Epithelial cell of esophagus (primary cell): ENCODE measurements at places on chromosomes 16 and 17.

DNA sequence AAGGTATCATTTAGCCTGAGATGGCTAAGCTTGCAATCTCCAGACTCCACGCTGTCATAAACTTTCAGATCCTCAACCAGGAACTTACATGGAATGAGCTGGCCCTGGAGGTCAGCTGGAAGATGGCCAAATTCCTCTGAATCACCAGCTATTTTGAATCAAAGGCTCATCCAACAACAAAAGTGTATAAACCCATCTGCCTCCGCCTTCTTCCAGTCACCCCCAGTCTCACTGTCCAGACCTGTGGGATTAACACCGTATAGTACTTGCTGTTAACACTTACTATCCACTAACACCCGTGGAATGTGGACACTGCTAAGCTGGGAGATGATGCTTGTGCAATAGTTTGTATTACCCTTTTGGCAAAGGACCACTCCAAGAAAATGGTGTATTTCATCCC, 1.9 kb upstream of the LCMT1 start:
- DNase-seq, result peak; percentile 97

GRCh38 chr17:7296189-7296861, 1.9 kb upstream of the YBX2 start:
- DNase-seq, result peak; percentile 76

DNA sequence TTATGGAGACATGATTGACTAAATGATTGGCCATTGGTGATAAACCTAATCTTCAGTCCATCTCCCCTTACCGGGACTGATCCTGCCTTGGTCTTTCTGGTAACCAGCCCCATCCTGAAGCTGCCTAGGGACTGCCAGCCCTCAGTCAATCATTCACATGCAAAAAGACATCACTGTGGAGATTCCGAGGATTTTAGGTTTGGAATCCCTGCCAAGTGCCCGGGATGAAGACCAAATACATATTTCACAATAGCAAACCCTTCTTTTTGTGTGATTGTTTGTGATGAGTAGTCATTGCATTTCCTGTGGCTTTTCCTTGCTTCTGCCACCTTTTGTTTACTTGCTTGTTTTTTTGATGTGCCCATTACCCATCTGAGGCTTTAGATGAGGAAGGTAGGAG, 44.0 kb downstream of the EPN2 start:
- no peak for DNase-seq

DNA sequence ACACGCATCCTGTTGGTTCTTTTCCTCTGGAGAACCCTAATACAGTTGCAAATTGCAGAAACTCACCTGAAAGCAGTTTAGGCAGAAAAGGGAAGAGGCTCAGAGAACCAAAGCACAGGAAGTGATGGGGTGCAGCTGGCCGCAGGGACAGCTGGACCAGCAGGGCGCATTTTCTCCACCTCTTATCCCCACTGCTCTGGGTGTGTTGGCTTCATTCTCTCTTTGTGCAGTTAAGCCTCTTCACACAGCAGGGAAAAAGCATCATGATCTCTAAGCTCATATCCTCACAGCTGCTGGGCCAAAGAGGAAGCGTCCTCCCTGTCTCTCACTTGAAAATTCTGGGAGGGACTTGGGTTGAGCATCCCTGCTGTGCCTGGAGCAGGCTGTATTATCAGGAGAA, 20.0 kb upstream of the LRRC75A start:
- no peak for DNase-seq

GRCh38 chr17:791829-792228, 9.7 kb downstream of the MRM3 start:
- no peak for DNase-seq

- no peak for DNase-seq
Measured at GRCh38 chr16:31130336-31130891, 5.1 kb downstream of the PRSS8 start.

DNA sequence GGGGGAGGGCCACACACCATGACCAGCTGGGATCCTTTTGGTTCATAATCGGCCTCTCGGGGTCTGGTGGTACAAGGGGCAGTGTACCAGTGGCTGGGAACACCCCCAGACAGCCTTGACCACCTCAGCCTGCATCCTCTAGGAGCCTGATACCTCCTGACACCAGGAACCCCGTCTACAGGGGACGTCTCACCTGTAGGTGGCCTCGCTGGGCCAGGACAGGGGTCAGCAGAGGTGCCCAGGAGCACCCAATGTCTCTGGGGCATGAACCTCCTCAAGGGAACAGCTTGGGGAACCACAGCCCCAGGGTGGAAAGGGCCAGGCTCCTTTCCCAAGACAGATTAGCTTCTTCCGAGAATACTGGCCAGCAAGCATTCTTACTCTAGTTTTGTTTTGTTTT, 2.5 kb upstream of the METRNL start:
- DNase-seq, result no peak

DNA sequence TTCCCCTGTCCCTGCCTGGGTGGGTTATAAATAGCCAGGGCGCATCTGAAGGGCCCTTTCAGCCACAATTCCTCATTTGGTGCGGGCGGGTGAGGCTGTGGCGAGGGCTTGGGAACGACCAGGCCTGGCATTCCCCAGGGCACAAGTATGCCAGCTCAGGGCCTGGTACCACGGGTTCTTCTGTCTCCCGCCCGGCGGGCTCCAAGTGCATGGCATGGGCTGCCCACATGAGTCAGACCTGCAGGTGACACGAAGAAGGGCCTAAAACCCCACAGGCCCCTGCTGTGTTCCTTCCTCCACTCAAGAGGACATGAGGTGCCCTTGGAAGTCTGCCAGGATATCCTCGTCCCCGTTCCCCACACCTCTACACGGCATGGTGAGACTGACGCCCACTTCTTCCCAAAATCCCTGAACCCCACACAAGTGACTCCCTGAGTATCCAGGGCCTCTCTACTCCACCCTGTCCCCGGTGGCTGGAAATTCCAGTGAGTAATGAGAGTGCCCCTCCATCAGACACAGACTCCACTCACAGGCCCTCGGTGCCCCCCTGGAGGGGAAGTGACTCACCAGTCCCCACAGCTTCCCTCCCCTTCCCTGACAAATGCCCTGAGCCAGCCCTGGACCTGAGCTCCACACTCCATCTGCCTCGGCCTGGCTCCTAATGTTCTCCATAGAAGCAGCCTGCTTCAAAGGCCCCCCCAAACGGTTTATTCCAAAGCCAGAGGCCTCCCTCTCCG, 68.8 kb downstream of the ABR start:
- peak; percentile 77 for DNase-seq

- DNase-seq, result no peak
Measured at GRCh38 chr16:73036074-73036826, 11.7 kb downstream of the ZFHX3 start.

DNA sequence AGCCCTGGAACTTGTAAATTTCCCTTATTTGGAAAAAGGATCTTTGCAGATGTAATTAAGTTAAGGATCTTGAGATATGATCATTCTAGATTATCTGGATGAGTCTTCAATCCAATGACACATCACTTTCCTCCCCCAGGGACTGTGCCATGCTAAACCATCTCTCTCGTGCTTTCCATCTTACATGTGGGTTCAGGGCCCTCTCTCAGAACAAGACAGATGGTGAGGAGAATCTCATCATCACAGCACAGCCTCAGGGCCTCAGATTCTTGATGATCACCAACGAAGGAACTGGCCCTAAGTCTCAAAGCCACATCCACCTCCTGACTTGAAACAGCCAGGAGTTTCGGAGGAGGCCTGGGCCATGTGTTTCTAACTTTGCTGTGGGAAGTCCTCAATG, 78.7 kb downstream of the LITAF start:
- no peak for DNase-seq

GRCh38 chr17:559551-560431, 154.8 kb downstream of the VPS53 start:
- DNase-seq, result peak; percentile 64

DNA sequence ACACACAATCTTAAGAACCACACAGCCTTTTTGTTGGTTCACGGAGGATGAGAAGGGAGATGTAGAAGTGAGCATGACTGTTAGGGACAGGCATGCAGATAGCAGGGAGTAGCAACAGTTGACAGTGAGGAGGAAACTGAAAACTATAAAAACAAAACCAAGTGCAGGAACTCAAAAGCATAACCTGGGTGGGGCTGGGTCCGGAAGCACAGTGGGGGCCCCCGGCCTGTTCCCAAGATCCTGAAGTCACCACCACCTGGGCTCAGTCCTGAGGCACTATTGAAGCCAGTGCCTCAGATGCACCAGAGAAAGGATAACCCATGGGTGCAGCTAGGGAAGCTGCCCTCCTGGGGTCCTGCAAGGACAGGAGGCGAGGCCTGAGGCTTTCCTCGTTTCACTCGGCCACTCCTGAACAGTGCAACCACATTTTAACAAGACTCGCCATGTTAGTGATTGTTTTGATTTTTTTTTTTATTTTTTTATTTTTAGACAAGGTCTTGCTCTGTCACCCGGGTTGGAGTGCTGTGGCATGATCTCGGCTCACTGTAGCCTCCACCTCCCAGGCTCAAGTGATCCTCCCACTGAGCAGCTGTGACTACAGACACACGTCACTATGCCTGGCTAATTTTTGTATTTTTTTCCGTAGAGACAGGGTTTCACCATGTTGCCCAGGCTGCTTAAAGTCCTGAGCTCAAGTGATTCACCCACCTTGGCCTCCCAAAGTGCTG, 27.7 kb upstream of the CBX4 start:
- DNase-seq, result no peak

DNA sequence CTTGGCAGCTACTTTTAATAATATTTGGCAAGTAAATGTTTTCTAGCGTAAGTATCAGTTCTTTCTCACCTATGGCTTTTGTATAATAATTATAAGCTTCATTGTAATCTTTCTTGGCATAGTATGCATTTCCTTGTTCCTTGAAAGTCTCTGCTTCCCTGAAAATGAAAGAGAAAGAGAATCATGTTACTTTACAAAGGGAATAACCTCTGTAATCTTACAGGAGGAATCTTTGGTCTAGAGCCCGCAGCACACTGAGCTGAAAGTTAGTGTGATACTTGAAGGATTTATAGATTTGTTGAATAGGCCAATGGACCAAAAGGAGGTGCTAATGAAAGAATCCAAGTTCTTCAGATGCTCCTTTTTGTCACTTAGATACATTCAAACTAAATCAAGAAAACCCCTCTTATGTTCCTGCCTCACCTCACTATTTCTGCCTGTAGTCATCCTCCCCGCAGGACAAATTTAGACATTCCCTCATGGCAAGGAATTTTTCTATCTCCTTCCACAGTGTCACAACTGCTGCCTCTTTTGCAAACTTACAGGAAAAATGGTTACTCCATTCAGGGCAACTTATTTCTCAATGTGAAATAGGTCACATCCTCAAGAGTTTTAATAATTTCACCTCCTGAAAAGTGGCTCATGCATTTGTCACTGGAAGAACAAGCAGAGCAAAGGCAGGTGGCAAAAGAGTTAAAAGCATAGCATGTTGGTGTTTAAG, 16.7 kb downstream of the DNAJC7 start:
- DNase-seq, result no peak

DNA sequence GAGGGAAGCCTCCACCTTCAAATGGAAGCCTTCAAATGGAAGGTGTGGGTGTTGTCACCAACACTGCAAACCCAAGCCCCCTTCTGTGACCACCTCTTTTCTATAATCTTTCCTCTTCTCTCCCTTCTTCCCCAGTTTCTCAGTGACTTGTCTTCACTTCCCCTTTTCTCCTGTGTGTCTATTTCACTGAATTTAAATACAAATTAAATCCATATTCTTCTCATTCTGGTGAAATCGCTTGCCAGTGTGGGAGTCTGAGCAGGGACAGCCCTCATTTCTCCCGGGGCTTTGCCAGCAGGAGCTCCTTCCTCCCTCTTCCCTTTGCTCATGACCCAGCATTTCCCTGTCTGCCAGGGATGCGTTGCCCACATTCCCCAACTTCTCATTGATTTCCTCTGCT, 6.4 kb upstream of the ITGAX start:
- DNase-seq, result no peak

DNA sequence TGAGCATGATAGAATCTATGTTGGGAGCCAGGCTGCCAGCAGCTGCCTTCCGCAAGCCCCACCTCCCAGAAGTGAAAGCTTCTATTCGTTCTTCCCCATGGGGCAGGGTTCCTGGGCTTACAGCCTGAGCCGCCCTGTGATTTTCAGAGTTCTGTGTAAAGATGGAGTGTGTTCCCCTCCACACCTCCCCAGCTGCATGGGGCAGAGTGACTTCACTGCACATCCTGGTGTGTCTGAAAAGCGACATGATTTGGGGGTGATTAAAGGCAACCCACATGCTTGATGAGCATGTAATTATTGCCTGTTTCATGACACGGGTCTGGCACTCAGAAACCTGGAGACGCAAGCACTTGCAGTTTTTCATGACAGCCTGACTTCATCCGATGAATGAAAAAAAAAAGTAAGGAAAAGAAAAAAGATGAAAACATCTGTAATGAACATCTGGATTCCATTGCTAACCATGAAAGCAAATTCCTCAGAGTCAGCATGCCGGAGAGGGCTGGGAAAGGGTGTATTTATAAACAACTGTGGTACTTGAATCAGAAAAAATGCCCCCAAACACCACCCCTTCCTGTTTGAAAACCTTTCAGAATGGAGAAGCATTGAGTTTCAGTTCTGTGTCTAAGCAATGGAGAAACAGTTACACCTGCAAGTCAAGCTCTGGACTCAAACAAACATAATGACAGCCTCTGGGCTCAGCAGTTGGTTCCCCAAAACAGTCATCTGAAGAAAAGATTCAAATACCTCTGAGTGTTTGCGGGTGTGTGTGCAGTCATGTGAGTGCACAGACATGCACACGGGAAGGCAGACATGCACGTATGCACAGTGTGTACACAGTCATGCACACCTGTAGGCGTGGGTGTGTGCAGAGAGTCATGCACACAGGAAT, 266.0 kb downstream of the ENGASE start:
- no peak for DNase-seq

DNA sequence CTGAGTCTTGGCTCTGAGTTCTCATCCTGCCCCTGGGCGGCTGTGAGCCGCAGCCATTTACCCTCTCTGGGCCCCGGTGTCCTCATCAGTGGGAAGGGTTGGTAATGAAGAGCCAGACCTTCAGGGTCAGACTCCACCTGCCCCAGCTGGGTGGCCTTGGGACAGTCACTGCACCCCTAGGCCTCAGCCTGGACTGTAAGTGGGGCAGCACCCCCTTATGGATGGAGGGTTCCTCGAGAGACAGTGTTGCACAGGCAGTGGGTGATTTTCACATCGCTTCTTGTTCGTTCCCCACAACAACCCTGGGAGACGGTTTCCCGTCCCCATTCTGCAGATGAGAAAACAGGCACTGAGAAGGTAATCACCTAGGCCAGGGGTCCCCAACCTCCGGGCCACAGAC, 60.5 kb downstream of the B9D1 start:
- no peak for DNase-seq

- DNase-seq, result no peak
Measured at GRCh38 chr17:10871914-10872313, 34.0 kb upstream of the PIRT start.

GRCh38 chr16:84153660-84154214, 8.6 kb downstream of the DNAAF1 start:
- no peak for DNase-seq

- DNase-seq, result no peak
Measured at GRCh38 chr17:36198831-36199465, 2.4 kb upstream of the CCL3L1 start.

DNA sequence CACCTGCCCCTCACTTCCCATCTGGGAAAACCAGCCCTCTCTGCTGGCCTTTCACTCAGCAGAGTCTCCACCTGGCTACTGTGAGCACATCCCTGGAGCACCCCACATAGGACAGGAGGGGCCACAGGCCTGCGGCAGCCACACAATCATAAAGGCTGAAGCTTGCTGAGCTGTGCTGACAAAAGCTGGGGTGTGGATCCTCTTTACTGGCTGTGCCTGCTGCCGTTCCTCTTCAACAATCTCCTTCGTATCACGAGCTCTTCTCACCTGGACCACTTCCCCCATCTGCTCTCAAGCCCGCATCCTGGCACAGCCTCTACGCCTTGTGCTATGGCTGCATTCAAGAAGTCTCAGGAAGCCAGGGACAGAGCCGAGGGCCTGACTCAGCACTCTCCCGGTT, 86.1 kb downstream of the ZNF778 start:
- no peak for DNase-seq

GRCh38 chr16:81765111-81765919, 13.8 kb upstream of the PLCG2 start:
- DNase-seq, result no peak
